ENCODE measurements at places on chromosomes 2 and 18.

GRCh38 chr2:78301166-78301789 is 724.2 kb upstream of the REG3G start:
- no peak for DNase-seq

- DNase-seq = no peak
These were observed 99.0 kb downstream of the EPB41L3 start for GRCh38 chr18:5444847-5445246.

GRCh38 chr2:121705958-121706357 is 30.7 kb downstream of the NIFK start:
- DNase-seq = no peak

- no peak for DNase-seq
These were observed 147.1 kb upstream of the FHL2 start for GRCh38 chr2:105545730-105546627.

- peak; percentile 93 for DNase-seq
These were observed at the start of gene ACP1 for GRCh38 chr2:264493-265468. Gene ACP1 (plus strand): TSS chr2:264947. CDS start chr2:264965, 18 bp downstream.

GRCh38 chr2:117170897-117171296 is 643.6 kb upstream of the DDX18 start:
- no peak for DNase-seq

GRCh38 chr2:48620604-48621003 is 2.9 kb downstream of the GTF2A1L start:
- DNase-seq = no peak

Measured in stimulated activated CD8-positive, alpha-beta memory T cell treated with anti-CD3 and anti-CD28 coated beads, Interleukin-15, amount 100 ng/mL, for 4 hours (primary cell).